Fibroblast of the aortic adventitia (primary cell): ENCODE measurements at places on chromosomes 13 and 19. TPM values are rescaled to one million over a fixed set of nuclear protein-coding genes. Genes with fewer than 3 reads are reported as not detected.

SYT3 gene
- total RNA-seq = 0.09 TPM in 1 of 2 replicates, not detected in the other

NCR1 gene
- total RNA-seq = not detected in 2 replicates

SLC6A16 gene
- total RNA-seq = 0.09 TPM in 1 of 2 replicates, not detected in the other

SPACA6 gene
- total RNA-seq = 5.3 and 8.5 TPM in 2 replicates

RGS9BP gene
- total RNA-seq = 0.36 and 1.5 TPM in 2 replicates

ZNF610 gene
- 1.7 and 2.3 TPM in 2 replicates for total RNA-seq

CEACAM7 gene
- not detected in 2 replicates for total RNA-seq

ZNF587 gene
- 29.6 and 39.2 TPM in 2 replicates for total RNA-seq

SSC5D gene
- total RNA-seq = 10.7 and 18.7 TPM in 2 replicates

PPM1N gene
- total RNA-seq = 0.99 and 2.4 TPM in 2 replicates

UBE2M gene
- 36.8 and 55.1 TPM in 2 replicates for total RNA-seq

TPTE2 gene
- not detected in 2 replicates for total RNA-seq
